ENCODE measurements at places on chromosomes 5 and 9. TPM values are rescaled to one million over a fixed set of nuclear protein-coding genes. Genes with fewer than 3 reads are reported as not detected.

DNA sequence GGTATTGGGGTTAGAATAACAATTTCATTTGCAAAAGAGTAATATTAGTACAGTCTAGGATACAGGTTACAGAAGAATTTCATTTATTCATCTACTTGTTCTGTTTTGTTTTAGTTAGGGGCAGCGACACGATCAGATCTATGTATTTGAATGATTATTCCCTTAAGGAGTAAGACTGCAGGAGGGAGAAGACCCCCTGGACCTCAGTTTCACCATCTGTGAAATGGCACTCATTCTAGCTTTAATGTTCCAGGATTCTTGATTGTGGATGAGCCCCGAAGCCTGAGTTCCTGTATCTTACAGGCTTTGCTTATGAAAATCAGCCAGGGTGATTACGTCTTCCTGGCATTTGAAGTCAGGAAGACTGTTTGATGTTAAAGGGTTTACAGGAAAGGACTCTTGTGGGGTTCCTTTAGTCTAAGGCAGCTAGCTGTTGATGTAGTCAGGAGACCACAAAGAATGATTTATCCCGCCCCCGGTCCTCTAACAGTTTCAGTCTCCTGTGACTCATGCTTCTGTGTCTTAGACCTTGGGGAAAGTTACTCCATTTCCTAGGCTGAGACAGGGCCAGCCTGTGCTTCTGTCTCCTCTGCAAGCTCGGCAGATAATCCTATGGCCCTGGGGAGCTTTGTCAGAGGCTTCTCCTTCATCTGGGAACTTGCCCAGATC lies 11.5 kb downstream of the SMIM3 start:
- peak; percentile 34 for DNase-seq

GRCh38 chr9:28120184-28120583 lies 546.9 kb upstream of the C9orf72 start:
- DNase-seq, result no peak

- DNase-seq, result no peak
Observed at GRCh38 chr5:142421228-142421617, 96.4 kb upstream of the SPRY4 start.

DNA sequence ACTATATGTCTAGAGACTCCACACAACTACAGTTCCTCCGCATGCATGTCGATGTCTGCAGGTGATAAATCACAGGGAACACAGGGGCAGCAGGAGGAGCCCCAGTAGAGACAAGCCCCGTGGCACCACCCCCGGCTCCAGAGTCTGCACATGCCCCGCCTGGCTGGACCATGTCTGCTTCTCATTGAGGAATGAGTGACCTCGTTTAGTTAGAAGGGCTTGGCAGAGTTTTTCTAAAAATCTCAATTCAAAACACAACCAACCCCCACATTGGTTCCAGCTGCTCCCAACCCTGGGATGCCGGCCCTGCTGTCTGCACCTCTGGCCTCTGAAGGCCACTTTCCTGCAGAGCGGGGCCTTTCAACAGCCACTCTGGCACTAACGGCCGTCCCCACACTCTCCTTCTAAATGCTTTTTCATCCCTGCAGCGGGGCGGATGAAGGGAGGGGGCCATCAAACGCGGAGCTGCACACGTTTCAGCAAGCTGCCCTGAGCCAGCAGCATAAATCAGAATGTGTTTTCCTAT lies 106.3 kb downstream of the ROR2 start:
- no peak for DNase-seq

- no peak for DNase-seq
Observed at GRCh38 chr9:77575785-77576184, 72.3 kb downstream of the GNA14 start.

DNA sequence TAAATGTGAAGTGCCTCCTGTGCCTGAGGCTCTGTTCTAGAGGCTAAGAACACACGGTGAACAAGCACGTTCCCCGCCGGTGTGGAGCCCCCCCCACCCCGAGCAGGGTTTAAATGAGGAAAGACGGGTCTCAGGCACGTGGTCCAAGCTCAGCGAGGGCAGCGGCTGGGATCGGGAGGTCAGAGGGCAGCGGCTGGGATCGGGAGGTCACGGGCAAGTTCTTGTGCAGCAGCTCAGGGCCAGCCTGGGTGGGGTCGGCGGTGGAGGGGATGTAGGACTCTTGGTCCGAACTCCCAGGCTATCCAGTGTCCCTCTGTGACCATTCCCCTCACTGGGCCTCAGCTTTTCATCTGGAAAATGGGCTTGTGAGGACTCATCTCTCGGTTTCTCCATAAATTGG lies 2.7 kb upstream of the GBGT1 start:
- DNase-seq, result no peak

DNA sequence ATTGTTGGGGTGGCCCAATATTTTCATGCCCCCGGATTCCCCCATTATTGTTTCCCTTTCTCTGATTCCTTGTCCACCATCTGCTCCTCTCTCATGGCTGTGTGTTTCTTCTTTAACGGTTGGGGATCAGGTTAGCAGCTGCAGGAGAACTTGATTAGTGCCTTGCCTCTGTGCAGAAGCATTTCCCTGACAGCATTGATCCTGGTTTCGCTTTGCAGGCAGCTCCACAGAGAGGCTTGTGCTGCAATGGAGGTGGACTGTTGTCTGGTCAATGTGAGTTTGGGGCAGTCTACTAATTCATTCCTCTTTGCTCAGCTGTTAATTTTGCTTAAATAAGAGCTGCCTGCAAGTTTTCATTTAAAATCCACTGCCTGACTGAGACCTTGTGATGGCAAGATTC lies 32.5 kb upstream of the SSBP2 start:
- DNase-seq, result no peak

GRCh38 chr5:8788246-8788645 lies 757.6 kb downstream of the SEMA5A start:
- no peak for DNase-seq

DNA sequence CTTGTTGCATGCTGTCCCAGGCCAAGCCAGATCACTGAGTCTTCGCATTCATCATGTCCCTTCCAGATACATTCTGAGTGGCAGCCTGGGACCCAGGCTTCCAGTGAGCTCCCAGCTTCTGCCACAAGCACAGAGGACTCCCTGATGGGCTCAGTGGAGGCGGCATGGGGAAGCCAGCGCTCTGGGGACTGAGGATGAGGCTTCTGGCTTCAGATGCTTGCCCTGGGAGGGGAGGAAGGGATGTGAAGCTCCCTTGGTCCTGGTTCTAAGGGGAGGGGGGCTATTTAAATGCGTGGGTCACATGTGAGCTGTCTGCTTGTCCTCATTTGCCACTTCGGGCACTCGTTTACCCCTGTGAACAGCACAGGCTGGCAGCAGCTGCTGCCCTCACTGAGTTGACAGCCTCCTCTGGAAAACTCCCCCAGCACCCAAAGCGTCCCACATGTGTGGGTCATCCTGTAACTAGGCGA lies 174.0 kb downstream of the NR3C1 start:
- DNase-seq, result no peak

- DNase-seq, result no peak
Observed at GRCh38 chr5:132009706-132010405, 1.6 kb downstream of the ACSL6 start.

- DNase-seq, result no peak
Observed at GRCh38 chr9:36999728-37000333, 34.2 kb downstream of the PAX5 start.

- no peak for DNase-seq
Observed at GRCh38 chr9:98097836-98098235, 21.2 kb downstream of the TRIM14 start.

MLANA gene
- total RNA-seq, result not detected

CD274 gene
- 7.3 TPM for total RNA-seq

Data from thoracic aorta (tissue), 2 donors.